ENCODE measurements at places on chromosomes 6 and 20. TPM values are rescaled to one million over a fixed set of nuclear protein-coding genes. Genes with fewer than 3 reads are reported as not detected.

PNPLA1 gene
- total RNA-seq = 1.4 TPM

DNA sequence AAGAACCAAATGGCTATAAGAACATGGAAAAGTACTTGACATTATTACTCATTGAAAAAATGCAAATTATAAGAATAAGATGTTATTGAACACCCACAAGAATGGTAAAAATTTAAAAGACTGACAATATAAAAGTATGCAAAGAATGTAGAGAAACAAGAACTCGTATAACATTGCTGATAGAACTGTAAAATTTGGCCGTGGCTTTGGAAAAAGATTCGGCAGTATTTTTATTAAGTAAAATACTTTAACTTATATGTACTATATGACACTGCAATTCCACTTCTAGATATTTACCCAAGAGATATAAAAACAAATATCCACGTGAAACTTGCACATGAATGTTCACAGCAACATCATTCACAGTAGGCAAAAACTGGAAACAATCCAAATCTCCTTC lies 239.2 kb downstream of the TPBG start:
- no peak for DNase-seq

DNA sequence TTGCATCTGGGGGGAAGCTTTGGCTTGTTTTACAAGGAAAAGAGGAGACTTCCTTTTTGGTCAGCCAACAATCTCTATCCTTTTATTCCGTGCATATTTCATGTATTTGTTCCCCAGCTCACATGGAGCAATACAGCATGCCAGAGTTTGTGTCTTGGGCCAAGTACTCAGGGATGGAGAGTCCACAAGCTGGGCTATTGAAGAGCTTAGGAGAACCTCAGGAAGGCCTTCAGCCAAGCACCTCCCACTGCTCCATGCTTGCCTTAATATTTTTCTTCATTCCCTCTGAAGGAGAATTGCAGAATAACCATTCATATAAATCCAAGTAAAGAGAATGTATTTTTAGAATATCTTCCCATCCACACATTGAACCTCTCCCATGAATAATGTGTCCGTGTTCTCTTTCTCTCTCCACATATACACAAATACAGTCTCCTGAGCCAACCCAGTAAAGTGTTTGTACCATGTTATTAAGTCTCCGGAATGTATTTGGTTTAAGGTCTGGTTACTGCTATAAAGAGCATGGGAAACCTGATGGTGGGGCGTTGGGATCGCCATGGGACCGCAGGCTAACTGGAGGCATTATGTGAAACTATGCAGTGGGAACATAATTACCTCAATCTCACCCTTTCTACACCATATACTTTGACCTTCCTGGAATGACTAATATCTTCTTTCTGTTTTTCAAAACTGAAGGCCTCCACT lies 3.0 kb downstream of the LAMA4 start:
- peak; percentile 42 for DNase-seq

DNA sequence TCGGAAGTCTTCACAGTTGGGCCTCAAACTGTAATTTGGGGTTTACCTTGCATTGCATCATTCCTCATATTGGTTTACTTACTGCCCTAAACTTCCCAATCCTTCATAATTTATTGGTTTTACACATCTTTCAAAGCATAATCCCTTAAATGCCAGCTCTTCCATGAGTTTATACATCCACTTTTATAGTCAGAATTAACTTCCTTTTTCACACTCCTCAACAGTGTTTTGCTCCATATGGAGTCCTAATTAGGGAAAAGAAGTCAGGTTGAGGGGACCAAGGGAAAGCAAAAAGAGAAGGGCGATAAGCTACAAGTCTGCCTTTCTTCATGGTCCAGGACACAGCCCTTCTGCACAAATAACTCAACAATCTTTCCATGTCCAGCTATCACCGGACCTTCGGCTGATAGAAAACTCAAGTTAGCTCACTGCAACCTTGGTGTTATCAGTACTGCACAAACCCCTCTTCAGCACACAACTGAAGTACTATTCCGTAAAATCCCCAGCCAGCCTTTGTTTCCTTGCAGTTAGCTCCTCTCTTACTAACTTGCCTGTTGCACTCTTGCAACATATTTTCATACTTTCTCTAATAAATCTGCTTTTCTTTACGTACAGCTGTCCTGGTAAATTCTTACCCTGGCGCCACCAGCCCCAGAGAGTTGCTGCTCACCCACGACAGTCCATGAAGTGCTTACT lies 2.0 kb downstream of the EEF1E1 start:
- no peak for DNase-seq

DNA sequence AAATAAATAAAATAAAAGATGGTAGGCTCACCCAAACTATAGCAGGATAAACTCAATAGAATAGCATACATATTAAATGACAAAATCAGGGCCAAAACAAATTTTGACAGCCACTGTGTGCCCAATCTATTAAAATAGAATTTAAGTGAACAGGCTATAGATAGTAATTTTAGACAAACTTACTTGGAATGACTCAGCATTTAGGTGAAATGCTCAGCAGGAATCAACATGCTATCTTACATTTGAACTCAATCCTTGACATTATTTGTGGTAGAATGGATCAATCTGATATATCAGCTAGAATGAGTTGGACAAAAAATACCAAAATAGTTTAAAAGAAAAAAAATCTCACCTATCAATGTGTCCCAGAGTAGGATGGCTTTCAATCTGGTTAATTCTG lies 578.6 kb downstream of the RFPL4B start:
- no peak for DNase-seq

- DNase-seq = no peak
These were observed 22.5 kb upstream of the NHSL1 start for GRCh38 chr6:138521790-138522189.

GRCh38 chr6:77440206-77440976 lies 22.9 kb downstream of the HTR1B start:
- no peak for DNase-seq

DNA sequence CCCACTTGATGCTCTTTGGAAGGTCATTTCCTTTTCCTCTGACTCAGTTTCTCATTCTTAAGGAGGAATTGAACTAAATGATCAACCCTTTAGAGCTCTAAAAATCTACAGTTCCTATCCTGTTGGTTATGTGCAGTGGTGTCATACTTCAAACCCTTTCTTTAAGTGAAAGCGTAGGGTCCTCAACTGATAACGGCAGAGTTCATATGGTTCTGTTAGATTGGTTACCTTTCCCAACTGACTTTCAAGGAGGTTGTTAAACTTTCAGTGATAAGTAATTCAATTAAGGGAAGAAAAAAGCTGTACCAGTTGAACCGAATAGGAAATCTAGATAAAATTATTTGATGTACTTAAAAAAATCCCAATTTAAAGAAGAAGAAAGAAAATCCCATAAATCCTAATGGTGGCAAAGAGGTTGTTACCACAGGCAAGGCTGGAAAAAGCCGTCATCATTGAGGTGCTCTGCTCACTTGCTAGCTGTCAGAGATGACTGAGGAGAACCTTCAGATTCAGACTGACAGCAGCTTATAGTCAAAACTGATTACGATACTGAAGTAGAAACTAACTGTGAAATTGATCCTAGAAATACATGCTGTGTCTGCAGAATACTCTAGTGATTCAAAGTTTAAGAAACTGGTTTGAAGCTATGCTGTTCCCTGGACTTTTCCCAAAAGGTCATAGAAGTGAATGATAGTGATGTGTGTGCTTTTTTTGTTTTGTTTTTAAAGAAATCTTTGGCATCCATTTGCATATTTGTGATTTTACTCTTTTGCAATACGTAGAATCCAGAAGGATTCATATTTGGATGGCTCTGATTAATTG lies 16.2 kb downstream of the TMEM14A start:
- no peak for DNase-seq

- no peak for DNase-seq
These were observed 169.9 kb upstream of the HDDC2 start for GRCh38 chr6:125471667-125472066.

CUL7 gene
- 27.0 TPM for total RNA-seq

DNA sequence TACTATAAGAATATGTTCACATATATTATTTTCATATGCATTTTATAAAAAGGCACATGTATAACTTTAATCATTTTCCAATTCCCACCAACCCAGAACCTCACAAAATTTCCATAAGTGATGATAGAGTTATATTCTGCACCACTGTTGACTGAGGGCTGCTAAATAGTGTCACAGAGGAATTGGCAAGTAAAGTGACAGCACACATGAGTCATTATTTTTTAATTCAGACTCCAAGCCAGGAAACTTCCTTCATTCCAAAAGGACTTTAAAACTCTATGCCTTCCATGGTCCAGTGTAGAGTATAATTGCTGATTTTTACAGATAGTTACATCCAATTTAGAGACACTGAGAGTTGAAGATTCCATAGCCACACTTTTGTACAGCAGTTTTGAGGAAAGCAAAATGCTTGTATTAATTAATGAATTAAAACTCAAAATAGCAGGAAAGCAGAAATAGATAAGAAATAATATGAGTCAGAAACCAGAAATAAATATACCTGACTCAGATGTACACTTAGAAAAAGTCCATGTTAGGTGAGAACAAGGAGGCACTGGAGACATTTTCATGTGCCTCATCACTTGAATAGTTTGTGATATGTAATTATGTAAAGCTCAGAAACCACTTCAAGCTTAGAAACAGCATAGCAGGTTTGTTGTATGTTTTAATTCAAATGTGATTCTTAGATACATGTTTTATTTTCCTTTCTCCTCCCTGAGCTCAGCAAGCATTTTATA lies 425.2 kb upstream of the OPRM1 start:
- no peak for DNase-seq

- DNase-seq = peak; percentile 23
These were observed 564.3 kb upstream of the MARCKS start for GRCh38 chr6:113292646-113293422.

- DNase-seq = no peak
These were observed 81.5 kb downstream of the CEBPB start for GRCh38 chr20:50272030-50272723.

GRCh38 chr6:830667-831327 lies 137.9 kb upstream of the EXOC2 start:
- no peak for DNase-seq

SIRPB1 gene
- 4.8 TPM for total RNA-seq

Data from umbilical cord (tissue), 2 donors.